ENCODE measurements at places on chromosomes 3 and 15.

DNA sequence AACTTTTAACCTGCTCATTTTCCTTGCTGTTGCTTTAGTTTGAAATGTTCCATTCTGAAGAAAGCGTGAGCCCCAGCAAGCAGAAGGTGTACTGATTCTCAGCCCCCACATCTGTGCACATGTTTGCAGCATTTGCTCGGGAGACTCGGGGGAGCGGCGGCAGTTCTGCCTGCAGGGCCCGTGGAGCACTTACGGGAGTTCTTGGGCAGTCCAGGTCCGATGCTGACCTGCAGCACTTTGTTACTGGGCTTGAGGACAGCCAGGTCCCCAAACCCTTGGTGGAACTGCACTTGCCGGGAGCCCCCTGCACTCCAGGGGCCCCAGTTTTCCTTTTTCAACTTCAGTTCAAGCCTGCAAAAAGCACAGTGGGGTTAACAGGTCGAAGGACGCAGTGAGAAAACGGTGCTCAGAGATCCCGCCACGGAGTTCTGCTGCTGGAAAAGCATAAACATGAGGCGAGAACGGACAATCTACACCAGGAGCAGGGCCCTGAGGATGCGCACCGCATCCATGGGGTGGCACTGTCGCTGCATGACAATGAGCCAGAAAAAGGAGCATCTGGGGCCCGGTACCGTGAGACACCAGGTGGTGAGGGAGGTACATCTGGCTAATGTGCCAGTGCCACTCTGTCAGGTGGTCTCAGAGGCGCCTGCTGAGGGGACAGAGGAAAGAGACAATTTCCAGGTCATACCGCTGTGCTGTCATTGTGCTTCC, 45.6 kb upstream of the LDHAL6B start:
- DNase-seq: no peak

DNA sequence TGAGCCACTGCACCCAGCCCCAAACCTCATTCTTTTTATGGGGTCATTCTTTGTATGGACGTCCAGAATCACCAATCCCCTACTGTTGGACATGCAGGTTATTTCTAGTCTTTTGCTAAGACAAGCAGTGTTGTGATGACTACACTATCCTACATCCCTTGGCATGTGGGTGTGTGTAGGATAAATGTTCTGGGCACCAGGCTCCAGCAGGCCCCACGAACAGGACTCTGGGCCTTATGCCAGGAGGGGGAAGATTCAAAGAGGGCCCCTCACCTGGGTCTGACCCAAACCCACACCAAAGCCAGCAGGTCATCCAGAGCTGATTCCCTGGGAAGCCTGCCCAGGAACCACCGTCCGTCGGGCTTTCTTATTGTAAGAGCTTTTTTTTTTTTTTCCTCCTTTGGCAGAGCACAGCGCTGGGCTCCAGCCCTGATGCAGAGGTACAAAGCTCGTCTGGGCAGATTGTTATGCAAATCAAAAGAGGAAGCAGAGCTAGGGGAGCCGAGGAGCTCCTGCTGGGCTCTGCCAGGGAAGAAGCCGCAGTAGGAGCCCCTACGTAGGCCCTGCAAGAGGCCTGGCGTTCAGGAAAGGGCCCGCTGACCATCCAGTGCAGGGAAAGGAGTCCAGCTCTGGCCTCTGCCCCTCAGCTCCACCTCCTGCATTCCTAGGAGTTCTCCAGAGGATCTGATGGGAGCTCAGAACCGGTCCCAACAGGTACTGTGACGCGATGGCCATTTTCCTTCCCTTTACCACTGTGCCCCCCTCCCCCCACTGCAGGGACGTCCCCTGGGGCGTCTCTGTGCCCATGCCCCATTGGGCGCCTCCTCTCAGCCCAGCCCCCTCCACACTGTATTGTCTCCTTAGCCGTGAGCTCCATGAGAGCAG, 29.0 kb upstream of the FURIN start:
- no peak for DNase-seq

GRCh38 chr3:193897288-193897687, 238.7 kb upstream of the HES1 start:
- DNase-seq: no peak

GRCh38 chr3:178593786-178594185, 57.5 kb downstream of the KCNMB2 start:
- DNase-seq: no peak

DNA sequence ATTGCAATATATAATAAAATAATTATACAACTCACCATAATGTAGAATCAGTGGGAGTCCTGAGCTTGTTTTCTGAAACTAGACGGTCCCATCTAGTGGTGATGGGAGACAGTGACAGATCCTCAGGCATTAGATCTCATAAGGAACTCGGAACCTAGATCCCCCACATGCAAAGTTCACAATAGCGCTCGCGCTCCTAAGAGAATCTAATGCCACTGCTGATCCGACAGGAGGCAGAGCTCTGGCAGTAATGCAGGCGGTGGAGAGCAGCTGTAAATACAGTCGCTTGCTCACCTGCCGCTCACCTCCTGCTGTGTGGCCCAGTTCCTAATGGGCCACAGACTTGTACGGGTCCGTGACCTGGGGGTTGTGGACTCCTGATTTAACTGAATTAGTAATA, 87.8 kb downstream of the P3H2 start:
- no peak for DNase-seq

- no peak for DNase-seq
Observed at GRCh38 chr15:36964626-36965025, 135.7 kb downstream of the MEIS2 start.

DNA sequence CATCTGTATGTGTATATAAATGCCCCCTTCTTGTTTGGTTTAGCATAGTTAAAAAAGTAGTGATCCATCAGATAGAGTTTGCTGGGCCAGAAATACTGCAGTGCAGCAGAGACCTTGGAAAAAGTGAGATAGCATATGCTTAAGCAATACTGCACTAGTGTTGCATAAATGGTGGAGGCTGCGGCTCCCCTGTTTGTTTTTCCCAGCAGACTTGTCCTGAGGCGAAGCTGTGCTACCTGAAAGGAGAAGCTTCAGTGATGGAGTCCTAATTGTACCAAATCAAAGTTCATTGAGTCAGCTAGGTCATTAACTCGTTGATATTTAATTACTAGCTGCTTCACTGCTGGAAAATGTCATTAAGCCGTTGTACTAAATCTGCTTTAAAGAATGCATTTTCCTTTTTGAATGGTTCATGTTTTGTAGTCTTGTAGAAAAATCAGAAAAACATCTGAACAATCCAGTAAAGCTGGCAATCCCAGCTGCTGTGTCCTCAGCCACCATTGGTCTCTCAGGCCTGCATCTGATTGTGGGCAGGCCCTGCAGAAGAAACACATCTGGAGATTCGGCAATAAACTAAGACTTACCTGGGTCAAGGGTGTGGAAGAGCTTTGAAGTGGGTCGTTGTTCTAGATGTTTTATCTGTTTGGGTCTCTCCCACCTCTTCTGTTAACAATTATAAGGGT, 169.6 kb downstream of the B3GALNT1 start:
- DNase-seq: no peak

GRCh38 chr3:171279972-171280371, 180.2 kb downstream of the TNIK start:
- DNase-seq: no peak

- no peak for DNase-seq
Observed at GRCh38 chr3:73115806-73116205, 54.3 kb downstream of the EBLN2 start.

GRCh38 chr3:98433764-98434163, 29.2 kb upstream of the OR5K1 start:
- DNase-seq: no peak

DNA sequence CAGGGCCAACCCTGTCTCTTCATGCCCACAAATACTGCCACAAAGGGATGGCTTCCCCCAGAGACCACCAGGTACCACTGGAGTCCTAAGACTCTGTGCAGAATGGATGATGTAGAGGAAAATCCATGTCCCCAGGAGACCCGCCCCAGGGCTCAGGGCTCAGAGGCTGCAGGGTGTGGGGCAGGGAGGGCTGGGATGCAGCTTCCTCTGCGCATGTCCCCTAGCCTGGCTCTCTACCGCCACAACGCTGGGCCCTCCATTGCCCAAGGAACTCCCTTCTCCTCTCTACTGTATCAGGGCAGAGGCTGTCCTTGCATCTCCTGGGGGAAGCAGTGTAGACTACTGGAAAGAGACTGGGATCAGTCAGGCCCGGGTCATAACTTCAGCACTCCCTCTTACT, 19.5 kb upstream of the TICRR start:
- no peak for DNase-seq

GRCh38 chr3:141212101-141212500, 19.5 kb upstream of the PXYLP1 start:
- DNase-seq: no peak

Data from brain pericyte (primary cell).